ENCODE measurements at places on chromosomes 13 and 19.

DNA sequence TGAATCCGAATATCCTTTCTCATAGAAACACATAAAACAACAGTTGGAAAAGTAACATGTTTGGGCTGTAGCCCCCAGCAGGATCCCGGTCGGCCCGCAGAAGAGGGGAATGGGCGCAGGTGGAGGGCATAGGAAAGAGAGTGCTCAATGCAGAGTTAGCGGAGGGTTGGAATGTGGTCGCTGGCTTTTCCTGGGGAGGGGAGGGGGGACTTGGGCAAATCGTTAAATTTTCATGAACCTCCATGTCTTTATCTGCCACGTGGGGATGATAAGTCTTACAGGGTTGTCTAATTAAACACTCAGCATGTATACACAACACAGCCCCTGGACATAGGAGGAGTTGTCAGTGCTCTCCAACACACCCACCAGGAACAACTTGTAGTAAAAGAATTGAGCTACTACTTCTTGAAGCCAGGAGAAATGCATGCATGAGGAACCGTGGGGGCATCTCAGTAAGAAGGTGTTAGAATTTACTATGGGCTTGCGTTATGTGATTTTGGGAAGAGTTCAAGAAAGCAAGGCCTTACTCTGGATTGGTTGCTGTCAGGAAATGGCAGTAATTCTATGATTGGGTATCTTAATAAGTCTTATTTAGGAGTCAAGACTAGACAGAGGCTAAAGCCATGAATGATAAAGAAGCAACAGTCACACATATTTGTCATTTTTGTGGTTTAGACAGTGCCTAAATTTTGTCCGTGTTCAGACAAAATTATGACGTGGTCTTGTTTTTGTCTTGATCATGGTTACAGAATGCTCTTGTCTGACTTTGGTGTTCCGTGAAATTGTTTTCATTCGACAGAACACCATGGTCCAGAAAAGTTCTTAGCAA is 671 bp upstream of the SLC46A3 start:
- no peak for DNase-seq

- DNase-seq, result no peak
Observed at GRCh38 chr13:50608370-50608769, 235.1 kb downstream of the DLEU7 start.

DNA sequence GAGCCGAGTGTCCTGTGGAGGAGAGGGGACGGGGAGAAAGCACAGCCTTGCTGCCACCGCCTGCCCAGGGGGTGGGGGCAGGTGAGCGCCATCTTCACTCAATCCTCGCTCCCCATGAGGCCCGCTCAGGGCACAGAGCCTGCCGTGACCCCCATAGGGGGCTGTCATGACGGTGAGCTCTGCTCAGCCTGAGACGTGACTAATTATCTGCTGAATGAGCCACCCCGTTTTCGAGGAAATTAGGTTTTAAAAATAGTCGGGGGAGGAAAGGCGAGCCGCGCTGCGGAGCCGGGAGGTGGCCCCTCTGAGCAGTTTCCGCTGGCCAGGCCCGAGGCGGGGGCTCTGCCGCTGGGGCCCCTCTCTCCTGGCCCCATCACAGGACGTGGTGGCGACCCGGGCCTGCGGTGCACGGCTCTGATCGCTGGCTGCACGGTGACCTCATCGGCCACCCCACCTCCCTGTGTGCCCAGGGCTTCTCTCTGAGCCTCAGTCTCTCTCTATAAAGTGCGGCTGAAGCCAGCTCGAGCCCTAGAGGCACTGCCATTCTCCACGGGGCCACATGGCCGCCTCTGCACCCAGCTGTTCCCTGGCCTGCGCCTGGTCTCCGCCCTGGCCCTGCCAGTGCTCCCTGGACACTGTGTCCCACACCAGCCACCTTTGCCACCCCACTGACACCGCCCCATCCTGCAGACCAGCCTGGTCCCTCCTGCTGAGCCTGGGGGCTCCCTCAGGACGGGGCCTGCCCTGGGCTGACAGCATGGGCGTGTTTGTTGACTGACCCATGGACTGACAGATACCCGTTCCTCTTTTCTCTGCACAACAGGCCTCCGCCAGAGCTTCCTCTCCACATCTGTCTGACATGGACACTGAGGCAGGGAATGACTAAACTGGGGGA is 28.3 kb downstream of the PIP5K1C start:
- DNase-seq, result peak; percentile 71

- peak; percentile 53 for DNase-seq
Observed at GRCh38 chr13:114131583-114132418, 622 bp downstream of the RASA3 start.

- DNase-seq, result no peak
Observed at GRCh38 chr13:37241786-37242185, 136.3 kb upstream of the CSNK1A1L start.

DNA sequence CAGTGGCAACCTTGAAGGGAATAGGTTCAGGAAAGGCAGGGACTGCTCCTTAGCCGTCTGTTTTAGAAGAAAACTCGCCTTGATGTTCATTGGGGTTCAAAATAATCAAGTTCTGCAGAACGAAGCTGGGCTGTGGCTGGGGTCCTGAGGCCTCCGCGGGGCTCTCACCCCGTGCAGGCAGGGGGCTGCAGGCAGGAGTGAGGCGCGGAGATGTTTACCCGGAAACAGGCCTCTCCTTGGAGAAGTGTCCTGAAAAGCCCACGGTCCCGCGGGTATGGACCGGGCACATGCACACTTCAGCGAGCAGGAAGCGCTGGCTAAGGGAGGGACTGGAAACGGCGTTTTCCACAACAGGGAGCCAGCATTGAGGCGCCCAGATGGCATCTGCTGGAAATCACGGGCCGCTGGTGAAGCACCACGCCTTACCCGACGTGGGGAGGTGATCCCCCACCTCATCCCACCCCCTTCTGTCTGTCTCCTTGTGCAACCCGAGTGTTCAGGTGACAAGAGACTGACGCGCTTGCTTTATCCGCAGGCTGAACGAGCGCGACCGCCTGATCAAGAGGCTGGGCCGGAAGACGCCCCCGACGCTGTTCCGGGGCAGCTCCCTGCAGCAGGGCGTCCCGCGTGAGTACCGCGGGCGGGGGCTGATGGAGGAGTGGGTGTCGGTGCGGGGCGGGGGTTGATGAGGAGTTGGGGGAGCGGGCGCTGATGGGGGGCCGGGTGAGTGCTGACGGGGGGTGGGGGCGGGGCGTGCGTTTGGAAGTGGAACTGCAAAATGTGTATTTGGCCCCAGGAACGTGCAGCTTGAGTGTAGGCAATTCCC is 39.6 kb downstream of the SHISA2 start:
- DNase-seq, result no peak

GRCh38 chr19:3655402-3656072 is 28.9 kb upstream of the CACTIN start:
- DNase-seq, result peak; percentile 85

- no peak for DNase-seq
Observed at GRCh38 chr19:52871466-52871865, 14.0 kb upstream of the ZNF468 start.

GRCh38 chr13:109672545-109672944 is 113.8 kb downstream of the IRS2 start:
- DNase-seq, result no peak

- no peak for DNase-seq
Observed at GRCh38 chr13:108760541-108760940, 131.1 kb downstream of the MYO16 start.

GRCh38 chr13:51673165-51673564 is 88.9 kb downstream of the WDFY2 start:
- DNase-seq, result no peak

GRCh38 chr13:60139272-60139671 is 24.5 kb downstream of the DIAPH3 start:
- DNase-seq, result no peak

DNA sequence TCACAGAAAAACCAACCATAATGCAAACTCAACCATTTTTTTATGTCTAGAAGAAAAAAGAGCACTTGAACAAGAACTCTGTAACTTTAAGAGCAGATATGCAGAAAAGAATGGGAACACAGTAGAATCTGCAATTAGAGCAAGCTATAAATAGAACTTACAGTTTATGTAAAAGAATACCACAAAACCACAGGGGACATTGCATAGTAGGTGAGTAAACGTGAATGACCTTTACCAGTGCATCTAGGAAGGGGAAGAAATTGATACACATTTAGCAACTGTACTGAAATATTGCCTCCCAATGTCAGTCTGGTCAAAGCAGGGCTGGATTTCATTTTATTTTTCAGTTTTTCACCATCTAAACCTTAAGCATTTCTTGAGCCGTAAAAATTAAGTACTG is 242.2 kb upstream of the EDNRB start:
- no peak for DNase-seq

- DNase-seq, result no peak
Observed at GRCh38 chr19:10290357-10290875, 664 bp downstream of the ICAM5 start.

DNA sequence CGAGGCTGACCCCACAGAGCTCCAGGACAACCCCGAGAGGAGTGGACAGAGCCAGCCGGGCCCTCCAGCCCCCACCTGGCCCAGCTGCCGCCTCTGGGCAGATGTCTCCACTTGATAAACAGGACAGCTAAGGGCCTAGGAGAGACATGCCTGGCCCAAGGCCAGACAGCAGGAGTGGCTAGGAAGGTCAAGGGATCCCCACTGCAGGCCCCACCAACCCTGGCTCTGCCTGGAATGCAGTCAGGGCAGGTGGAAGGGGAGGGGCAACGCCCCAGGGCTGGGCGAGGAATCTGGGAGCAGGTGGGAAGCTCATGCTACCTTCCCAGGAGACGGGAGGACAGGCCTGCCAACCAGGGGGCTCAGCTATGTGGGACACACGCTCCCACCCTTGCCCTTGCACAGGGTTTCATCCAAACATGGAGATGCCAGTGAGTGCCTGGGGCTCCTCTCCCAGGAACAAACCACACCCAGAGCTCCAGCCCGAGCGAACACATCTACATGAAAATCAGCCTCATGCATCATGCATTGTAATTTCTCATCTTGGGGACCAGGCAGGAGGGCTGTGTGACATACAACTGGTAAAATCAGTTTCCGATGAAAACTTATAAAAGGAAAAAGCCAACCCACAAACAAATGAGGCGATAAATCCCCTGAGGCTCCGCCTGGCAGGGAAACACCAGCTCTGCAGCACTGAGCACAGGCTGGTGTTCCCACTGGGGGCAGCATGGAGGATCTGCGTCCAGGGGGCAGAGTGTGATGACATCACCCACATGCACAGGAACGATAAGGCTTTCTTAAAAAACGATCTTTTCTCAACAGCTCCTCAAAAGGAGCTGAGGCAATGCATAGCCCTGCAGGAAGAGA is 25.0 kb downstream of the SH3GL1 start:
- DNase-seq, result peak; percentile 87

- DNase-seq, result no peak
Observed at GRCh38 chr19:38809592-38810252, 3.0 kb downstream of the LGALS4 start.

GRCh38 chr13:50224534-50224933 is 209.3 kb downstream of the KCNRG start:
- DNase-seq, result no peak

DNA sequence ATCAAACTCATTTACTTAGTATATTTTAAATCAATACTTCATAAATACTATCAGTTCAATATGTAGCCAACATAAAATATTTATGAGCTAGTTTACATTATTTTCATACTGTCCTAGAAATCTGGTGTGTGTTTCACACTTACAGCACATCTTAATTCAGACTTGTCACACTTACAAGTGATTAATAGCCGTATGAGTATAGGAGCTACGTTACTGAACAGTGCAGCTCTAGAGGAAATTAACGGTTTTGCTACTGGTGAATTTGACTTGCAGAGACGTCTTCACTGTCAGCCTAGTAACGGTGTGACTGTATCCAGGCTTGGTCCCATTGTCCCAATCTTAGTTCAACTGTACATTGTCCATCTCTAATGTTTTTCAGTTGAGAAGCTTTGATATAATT is 33.7 kb upstream of the POSTN start:
- no peak for DNase-seq

DNA sequence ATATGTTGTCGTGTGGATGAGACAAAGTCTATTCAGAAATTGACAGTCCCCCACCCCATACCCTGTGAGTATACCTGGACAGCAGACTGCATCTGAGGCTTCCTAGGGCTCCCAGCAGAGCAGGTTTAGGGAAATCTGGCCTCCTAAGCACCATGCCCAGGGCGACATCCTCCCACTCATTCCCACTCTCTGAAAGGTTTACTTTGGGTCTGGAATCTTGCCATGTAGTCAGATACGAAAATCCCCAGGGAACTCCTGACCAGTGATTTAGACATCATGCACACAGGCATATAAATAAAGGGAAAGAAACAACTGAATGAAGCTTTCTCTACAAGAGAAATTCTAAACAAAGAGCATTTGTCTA is 717 bp upstream of the NALCN start:
- DNase-seq, result no peak

DNA sequence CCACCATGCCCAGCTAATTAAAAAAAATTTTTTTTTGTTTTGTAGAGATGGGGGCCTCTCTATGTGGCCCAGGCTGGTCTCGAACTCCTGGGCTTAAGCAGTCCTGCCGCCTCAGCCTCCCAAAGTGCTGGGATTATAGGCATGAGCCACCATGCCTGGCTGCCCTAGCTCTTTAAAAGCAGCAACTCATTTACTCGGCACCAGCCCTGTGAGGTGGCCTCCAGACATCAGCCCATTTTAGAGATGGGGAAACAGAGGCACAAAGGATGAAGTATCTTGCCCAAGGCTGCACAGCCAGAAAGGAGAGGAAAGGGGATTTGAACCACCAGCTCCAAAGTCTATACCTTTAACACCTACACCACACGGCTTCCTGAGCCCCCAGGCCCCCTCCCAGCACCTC is 312 bp downstream of the PRX start:
- no peak for DNase-seq

DNA sequence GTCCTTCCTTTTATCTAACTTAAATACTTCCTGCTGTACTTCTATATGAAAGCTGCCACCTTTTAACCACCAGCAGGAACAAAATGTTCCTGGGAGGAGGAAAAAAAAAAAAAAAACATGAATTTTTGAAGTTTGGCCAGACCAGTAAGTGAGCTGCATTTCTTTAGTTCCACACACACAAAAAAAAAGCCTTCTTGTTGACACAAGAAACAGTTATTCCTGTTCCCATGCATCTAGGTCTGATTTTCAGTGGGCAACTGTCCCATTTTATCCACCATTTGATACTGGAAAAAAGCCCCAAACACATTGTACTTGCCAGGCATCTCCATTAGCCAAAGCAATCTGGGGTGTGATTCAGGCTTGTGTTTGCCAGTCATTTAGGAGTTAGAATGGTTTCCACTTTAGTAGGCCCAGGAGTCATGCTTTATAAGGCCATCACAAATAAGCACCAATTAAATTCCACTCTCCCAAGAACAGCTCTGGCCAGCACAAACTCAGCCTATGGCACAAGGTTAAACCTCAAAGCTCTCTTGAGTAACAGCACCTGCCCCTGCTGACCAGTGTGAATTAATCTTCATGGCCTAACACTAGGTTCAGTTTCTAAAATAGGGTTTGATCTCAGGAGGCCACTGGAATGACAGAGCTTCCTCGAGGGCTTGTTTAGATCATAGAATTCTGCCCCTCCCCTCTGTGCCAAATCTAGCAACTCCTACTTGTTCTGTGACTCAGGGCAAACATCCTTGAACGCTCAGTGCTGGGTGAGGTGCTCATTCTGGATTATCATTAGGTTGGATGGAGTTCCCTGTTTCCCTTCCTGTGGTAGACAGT is 67.1 kb downstream of the NUFIP1 start:
- no peak for DNase-seq
